Effector CD4-positive, alpha-beta T cell (primary cell): ENCODE measurements at places on chromosomes 13 and 19.
A peak's percentile ranks its signal among the peaks of the same experiment; 100 is the strongest.

DNA sequence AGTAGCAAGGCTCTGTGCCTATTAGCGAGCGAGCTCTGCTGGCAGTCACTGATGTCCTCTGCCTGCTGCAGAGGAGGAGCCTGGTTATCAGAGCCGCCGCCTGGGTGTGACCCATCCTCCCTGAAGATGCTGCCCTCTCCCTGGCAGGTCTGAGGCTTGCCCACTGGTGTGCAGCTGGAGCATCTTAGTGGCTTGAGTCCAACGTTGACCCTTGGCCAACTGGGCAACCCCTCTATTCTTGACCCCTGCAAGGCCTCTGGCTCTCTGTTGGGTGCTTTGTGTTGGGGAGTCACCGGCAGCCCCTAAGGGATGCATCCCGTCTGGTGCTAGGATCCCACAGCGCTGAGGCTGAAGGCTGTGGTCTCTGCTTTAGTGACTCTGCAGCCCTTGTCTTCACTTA is 277.9 kb upstream of the SOX1 start:
- no peak for DNase-seq

DNA sequence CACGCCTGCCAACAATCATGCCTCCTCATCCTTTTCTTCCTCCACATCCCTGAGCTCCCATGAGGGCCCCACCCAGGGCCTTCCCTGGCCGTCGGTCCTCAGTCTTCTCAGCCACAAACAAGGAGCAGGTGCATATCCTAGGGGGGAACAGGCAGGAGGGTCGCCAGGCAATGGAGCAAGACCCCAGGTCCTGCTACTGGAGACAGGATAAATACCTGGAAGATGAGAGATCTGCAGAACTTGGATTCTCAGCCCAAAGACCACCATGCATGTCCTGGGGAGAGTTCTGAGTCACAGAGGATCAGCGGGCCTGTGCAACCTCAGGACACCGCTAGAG is 344.7 kb upstream of the TSHZ3 start:
- no peak for DNase-seq

GRCh38 chr19:28170066-28170465 is 1042.9 kb downstream of the UQCRFS1 start:
- no peak for DNase-seq

- DNase-seq: no peak
Observed at GRCh38 chr13:19952850-19953249, 5.7 kb upstream of the ZMYM2 start.

DNA sequence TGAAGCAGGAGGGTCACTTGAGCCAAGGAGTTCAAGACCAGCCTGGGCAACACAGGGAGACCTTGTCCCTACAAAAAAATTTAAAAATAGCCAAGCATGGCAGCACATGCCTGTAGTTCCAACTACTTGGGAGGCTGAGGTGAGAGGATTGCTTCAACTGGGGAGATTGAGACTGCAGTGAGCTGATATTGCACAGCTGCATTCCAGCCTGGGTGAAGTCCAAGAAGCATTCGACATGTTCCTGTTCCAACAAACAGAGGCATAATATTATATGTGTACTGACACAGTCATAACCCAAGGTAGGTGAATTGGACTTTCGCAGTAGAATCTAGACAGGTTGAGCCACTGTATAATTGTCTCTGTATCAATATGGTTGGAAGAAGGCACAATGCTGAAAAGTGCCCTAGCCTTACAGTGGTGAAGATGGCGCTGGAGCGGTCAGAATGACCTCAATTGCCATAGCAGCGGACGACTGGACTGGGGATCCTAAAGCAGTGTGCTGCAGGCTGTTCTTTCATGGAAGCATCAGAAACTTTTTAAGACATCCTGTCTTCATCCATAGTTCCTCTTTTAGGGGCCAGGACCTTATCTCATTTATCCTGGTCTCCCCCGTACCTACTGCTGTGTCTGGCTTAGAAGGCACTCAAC is 112.0 kb upstream of the CLDN10 start:
- no peak for DNase-seq

GRCh38 chr19:28519952-28520861 is 692.7 kb downstream of the UQCRFS1 start:
- no peak for DNase-seq

- DNase-seq: no peak
Observed at GRCh38 chr13:82571653-82572052, 1310.6 kb downstream of the SLITRK1 start.

GRCh38 chr19:42850981-42851717 is 28.4 kb downstream of the PSG1 start:
- no peak for DNase-seq

GRCh38 chr13:59451236-59451635 is 712.5 kb downstream of the DIAPH3 start:
- DNase-seq: no peak

DNA sequence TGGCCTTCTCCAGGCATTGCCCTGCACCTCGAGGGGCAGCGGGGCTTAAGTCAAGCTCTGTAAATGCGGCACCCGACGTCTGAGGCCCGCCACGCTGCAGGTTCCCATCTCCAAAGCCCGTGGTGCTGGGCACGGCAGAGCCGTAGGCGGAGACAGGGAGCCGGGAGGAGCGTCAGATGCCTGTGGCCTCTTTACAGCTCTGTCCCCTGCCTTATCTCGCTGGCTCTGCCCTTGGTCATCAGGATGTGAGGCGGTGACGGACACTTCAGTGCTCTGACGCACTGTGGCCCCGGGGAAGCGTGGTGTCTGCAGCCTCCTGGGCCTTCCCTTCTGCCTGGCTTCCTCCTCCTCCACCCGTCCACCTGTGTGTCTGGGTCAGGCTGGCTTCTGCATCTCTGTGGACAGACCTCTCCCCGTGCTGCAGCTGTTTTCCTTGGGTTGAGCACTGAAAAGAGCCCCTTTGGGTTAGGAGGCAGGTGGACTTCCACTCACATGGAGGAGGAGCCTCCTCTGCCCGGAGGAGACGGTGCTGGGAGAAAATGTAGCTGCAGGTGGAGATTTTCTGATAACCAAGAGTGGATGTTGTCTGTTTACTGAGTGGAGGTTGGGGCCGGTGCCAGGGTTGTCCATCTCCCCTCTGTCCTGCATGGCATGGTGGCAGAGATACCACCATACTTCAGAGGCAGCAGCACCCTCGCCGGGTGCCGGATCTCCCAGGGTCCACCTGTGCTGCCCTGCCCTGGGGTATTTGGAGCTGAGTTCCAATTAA is 14.6 kb downstream of the MCF2L start:
- no peak for DNase-seq

DNA sequence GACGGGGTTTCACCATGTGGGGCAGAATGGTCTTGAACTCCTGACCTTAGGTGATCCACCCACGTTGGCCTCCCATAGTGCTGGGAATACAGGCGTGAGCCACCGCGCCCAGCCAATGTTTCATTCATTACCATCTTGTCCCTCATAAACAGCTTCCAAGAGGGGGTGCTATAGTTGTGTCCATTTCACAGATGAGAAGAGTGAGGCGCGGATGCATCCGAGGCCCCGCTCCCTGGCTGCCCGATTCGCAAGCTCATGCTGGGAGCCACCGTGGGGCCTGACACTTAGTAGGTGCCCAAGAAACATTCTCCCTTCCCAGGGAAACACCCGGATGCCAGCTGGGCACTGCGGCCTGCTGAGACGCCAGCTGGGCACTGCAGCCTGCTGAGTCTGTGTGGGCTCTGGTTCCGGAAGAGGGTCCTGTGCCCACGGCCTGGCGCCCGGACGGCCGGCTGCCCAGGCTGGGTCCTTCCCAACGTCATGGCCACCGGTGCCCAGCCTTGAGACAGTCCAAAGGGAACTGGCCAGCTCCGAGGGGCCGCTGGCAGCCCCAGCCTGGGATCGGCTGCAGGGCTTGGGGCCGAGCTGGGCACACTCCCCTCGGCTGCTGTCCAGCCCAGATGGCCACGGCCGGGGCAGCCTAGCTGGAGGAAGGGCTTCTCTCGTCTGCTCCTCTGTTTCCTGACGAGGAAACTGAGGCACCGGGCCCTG is 54.7 kb downstream of the NFIC start:
- DNase-seq: no peak

GRCh38 chr19:2774083-2774679 is 8.9 kb downstream of the SGTA start:
- DNase-seq: no peak

DNA sequence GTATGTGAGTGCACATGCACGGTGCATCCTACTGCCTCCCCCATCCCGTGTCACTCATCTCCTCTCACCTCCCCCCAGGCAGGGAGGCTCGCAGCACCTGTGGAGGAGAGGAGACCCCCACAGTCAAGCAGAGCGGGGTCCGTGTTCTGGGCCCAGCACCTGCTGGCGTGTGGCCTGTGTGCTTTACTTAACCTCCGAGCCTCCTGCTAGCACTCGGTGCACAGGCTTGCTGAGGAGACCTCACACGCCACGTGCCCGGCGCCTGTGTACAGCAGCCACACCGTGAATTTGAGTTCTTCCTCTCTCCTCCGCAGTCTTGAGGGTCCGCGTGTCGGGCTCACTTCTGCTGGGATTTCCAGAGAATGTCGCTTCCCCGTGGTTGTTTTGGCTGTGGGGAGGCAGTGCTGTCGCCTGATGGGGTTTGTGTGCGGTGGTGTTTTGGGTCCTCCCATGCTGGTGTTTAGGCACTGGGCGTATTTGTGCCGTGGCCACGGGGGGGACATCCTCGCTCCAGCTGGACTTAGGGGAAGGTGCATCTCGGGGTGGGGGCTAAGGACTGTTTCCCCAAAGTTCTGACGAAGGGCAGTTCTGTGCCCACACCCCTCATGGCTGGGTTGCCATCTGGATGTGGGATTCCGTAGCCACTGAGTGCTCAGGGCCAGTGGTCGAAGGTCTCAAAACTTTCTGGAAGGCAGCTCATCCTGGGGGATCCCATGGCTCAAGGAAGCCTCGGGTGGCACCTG is 34.8 kb upstream of the TMEM255B start:
- DNase-seq: no peak

GRCh38 chr19:35281303-35281702 is 1.0 kb upstream of the HAMP start:
- DNase-seq: no peak

- no peak for DNase-seq
Observed at GRCh38 chr13:87355451-87355850, 315.7 kb upstream of the SLITRK5 start.

- no peak for DNase-seq
Observed at GRCh38 chr13:60520902-60521569, 124.0 kb downstream of the TDRD3 start.

- DNase-seq: no peak
Observed at GRCh38 chr13:74250738-74251190, 116.6 kb upstream of the KLF12 start.

DNA sequence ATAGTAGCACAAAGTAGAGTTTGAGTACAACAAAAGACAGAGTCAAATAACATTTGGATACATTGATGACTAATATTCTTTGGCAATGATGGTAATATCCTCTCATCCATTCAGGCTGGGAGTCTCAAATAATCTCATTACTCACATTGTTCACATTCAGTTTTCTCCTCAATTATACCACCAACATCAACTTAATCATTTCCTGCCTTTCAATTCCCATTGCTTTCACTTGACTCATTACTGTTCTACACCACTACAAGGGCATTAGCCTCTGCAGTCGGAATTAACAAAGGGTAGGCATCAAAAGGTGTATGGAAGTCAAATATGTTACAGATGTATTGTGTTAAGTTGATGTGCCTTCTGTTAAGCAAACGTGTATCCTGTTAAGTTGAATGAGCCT is 518.4 kb upstream of the SLITRK1 start:
- no peak for DNase-seq

- no peak for DNase-seq
Observed at GRCh38 chr19:10211691-10212090, 16.9 kb upstream of the DNMT1 start.

DNA sequence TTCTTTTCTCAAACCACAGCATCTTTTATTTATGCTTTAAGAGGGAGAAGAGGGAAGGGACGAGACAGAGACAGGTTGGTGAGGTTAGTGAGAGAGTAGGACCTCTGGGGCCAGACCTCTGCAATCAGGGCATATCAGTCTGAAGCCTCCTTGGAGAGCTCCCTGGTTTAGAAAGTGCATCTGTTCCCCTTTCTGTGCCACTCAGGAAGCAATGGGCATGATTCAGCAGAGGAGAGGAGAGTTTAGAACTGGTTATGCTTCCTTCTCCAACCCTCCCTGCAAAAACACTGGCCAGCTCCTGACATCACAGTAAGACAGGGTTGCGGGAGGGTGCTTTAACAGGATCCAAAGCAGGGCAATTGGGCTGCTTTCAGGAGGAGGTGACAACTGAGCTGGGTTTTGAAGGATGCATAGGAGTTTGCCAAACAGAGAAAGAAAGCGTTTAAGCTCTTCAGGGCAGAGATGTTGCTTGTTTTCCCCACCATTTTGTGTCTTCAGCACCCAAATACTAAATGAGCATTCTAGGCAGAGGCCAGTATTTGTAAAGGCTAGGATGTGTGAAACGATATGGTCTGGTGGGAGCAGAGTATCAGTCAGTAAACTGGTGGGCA is 33.1 kb downstream of the CERS4 start:
- DNase-seq: no peak

DNA sequence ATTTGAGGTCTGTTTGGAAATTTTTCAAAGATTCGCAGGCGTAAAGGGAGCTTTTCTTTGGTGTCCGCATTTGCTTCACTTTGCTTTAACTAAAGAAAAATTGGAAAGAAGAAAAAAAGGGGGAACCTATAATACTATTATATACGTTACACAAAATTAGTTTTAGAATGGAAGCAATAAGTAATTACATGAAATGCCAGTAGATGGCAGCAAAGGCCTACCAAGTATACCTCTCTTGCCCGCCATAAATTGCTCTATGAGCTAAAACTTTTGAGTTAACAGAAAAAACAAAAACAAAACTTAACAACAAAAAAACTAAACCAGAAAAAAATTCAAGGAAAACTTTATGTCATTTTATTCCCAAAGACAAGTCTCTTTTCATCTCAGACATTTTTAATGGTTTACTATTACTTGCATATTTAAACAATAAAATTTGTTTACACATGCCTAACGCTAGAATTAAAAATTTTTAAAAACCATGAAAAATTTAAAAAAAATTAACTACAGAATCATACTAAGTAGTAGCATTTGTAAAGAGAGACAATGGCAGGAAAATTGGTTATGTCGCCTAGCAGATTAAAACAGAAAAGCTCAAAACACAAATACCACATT is 271.4 kb downstream of the NALCN start:
- peak; percentile 16 for DNase-seq

DNA sequence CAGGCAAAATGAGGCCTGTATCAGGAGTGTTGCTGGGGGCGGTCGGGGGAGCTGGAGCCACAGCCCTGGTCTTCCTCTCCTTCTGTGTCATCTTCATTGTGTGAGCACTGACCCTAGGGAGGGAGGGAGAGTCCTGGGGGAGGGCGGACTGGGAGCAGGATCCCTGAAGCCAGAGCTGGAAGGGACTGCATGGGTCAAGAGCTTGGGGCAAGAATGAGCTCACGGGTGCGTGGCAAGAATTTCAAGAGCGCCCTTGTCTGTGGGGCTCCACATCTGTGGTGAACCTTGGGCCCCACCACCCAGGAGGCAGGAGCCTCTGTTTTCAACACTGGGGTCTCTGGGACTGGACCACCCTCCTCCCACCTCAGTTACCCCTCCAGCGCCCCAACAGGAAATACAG is 4.7 kb downstream of the SIGLEC7 start:
- DNase-seq: no peak

GRCh38 chr13:23105051-23105450 is 75.7 kb upstream of the SGCG start:
- no peak for DNase-seq

GRCh38 chr19:18771328-18772242 is 19.5 kb downstream of the COMP start:
- no peak for DNase-seq
